ENCODE measurements at places on chromosomes 5 and 9.

- no peak for DNase-seq
These were observed 335.8 kb upstream of the DAB2 start for GRCh38 chr5:39760385-39761198.

DNA sequence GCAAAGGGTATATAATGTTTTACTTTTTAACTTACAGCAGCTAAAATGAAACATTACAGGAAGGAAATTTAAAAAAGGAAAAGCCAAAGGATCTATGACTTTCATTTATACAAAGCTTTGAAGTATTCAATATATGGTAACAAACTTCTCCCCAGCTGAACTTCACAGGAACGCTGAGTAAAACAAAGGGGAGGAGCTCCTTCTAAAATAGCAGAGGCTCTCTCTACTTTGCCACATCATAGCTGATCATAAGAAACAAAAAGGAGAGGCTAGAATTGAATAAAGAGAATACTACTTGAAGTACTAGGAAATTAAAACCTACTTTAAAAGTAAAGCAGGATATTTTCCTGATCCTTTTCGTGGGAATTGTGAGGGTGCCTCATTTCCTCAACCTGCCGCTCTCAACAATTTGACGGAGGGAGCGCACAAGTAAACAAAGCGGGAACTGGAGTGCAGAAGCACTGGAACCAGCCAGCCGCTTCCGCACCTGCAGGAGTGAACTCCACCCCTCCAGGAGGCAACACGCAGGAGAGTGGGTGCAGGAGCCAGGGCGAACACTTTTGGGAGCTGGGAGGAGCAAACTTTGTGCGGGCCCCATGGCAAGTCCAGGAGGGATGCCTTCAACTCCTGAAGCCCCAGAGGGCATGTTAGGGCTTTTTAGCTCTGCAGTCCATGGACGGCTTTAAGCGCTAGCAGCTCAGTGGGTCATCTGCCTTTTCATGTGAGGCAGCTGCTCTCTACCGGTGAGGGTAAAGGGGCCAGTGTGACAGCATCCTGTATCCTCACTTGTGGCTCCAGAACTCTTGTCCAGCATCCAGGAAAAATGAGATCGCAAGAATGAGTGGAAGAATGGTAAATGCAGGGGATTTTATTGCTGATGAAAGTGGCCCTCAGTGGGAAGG is 757.4 kb downstream of the PTPRD start:
- no peak for DNase-seq

DNA sequence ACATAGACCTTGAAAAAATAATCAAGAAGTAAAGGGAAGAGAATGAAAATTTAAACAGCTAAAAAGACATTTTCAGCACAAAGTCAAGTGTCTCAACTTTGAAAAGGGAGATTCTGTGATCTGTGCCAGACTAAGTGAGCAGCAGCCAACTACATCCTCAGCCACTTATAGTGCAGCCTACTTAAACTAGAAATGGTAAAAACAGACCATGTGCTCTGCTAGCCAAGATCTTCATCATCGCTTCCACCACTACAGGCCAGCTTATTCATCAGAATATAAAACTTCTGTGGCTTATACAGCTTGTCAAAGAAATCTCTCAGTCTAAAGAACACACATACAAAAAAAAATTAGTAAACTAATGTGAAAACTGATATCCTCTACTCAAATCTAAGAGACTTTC is 63.5 kb downstream of the CEMIP2 start:
- no peak for DNase-seq

DNA sequence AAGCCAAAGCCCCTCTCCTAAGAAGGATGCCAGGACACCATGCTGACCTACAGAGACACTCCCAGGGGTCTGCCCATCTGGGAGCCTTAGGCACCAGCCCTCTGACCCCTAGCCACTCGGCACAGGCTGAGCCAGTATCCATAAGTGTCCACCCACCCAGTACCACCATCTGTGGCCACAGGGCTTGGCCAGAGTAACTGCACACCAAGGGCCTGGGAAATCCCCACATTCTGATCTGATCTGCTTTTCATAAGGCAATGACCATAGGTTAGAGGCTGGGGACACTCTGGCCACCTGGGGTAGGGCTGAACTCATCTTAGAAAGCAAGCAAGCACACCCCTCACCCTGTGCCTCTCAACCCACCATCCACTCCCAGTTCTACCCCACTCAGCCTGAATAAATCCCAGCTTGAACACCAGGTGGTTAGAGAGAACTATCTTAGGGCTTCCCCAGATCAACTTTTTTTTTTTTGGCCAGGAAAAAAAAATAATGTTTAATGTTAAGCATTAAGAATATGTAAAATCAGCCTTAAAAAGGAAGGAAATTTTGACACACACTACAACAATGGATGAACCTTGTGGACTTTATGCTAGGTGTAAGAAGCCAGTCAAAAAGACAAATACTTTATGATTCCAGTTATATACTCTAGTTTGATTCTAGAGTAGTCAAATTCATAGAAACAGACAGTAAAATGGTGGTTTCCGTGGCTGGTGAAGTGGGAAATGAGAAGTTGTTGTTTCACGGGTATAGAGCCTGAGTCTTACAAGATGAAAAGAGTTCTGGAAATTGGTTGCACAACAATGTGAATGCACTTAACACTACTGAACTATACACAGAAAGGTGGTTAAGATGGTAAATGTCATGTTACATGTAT is 6.2 kb downstream of the GNPDA1 start:
- DNase-seq, result no peak
